AG08395 (cell line): ENCODE measurements at places on chromosomes 1 and 21.

- no peak for DNase-seq
Measured at GRCh38 chr1:36743286-36744005, 260.7 kb upstream of the CSF3R start.

- peak; percentile 78 for DNase-seq
Measured at GRCh38 chr1:244970744-244971551, 106.6 kb upstream of the HNRNPU start.

DNA sequence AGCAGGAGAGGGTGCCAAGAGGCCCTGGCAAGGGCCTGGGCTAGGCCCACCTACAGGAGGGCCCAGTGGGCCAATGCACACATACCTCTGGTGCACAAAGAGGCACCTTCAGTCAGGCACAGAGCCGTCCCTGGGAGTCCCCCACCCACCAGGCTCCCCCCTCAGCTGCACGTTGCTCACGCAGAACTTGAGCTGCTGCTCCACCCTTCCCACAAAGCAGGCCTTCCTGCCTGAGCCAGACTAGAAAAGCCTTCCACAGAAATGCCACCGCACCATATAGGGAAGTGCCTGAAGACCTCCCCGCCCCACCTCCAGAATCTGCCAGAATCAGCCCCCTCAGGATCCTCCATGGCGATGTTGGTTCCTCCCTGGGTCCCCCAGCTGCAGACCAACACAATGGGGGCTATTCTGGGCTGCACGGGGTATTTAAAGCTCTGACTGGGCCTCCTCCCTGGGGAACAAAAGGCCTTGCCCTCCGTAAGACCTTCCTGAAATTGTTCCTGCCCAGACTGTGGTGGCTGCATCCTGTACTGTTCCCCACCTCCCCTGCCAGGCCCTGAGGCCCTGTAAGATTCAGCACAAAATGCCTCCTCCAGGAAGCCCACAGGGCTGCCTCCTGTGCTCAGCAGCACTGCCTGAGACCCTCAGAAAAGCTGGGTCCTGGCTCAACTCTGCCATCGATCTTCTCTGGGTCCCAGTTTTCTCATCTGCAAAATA is 27.2 kb downstream of the HSPG2 start:
- peak; percentile 48 for DNase-seq

- DNase-seq, result peak; percentile 59
Measured at GRCh38 chr1:117534995-117535467, 70.8 kb upstream of the TENT5C start.

DNA sequence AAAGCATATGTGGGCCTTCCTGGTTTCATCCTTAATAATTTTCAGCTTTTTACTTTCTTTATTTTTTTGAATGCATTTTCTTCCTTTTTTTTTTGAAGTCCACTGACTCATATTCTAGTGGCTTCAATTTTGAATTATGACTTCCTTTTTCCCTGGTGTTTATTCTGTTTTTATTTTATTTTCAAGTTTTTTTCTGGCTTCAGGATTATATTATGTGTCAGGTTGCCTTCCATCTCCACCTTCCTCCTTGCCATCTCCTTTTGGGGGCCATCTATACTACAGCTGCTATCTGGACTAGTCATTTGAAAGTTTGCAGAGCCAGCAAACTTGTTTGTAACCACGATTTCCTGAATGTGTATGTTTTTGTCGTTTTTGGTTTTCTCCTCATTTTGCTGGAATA is 117.6 kb downstream of the LEPR start:
- DNase-seq, result no peak

DNA sequence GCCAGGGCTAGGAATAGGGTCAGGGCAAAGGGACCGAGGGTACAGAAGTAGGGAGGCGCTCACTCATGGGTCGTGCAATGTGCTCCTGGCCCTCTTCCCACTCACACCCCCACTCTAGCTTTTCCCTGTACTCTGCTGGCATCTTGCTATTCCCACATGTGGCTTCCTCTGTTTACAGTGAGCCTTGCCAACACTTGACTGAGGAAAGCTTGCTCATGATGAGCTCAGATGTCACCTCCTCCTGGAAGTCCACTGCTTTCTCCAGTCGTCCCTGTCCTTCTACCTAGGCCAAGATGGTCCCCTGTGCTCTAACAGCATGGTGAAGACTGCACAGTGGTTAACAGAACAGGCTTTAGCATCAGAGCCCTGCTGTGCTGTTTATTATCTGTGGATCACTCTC is 8.0 kb upstream of the RIMS3 start:
- no peak for DNase-seq

GRCh38 chr1:162136760-162137159 is 67.3 kb downstream of the NOS1AP start:
- DNase-seq, result peak; percentile 84

GRCh38 chr1:30916296-30916695 is 7.7 kb upstream of the SDC3 start:
- no peak for DNase-seq

DNA sequence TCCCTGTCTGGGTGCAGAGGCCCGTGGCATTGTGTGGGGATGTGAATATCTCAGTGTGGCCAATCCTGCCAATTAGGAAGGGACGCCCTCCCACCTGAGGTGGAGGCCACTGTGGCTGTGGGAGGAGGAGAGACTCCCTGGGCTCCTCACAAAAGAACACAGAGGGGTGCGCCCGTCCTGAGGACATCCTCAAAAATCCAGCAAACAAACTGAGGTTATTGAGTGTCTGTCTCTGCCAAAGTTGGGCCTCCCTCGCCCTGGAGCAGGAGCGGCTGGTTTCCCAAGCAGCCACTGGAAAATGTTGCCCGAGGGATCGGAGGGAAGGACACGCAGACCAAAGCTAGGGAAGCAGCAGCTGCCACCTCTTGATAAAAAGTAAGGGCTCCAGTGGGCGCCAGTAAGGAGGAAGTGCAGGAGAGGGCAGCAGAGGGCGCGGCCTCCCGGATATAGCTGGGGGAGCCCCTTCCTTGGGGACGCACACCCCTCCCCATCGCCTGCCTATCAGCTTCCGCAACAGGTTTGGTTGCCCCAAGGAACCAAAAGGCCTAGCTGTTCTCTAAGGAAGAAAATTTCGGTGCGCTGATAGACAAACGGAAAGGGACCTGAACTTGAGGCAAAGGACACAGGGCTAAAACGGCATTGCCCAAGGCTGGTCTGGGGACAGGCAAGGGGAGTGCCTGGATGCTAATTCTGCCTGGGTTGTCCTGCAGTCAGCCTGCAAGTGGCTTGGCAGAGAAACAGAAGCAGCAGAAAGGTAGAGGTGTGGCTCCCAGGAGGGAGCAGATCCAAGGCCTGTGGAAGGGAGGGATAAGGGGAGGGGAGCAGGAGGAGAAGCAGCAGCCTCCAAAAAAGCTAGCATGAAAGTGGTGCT is 1.7 kb upstream of the GRIK3 start:
- DNase-seq, result no peak
